ENCODE measurements at places on chromosomes 3 and 15.
A peak's percentile ranks its signal among the peaks of the same experiment; 100 is the strongest.

DNA sequence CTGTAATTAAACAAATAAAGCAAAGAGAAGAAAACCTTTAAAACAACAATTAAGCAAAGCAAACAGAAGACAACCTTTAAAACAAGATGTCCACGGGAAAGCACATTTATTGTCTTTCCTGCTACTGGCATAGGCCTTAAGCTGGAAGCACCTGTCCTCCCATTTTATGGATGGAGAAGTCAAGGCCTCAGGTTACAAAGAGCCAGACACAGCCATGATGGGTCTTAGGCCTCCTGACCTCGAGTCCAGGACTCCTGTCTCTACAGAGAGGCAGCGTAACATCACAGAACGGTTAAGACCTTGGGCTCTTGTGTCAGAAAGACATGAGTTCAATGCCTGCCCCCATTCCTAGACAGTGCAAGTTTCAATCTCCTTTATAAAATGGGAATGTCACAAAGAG is 54.7 kb upstream of the INSYN1 start:
- DNase-seq, result no peak

DNA sequence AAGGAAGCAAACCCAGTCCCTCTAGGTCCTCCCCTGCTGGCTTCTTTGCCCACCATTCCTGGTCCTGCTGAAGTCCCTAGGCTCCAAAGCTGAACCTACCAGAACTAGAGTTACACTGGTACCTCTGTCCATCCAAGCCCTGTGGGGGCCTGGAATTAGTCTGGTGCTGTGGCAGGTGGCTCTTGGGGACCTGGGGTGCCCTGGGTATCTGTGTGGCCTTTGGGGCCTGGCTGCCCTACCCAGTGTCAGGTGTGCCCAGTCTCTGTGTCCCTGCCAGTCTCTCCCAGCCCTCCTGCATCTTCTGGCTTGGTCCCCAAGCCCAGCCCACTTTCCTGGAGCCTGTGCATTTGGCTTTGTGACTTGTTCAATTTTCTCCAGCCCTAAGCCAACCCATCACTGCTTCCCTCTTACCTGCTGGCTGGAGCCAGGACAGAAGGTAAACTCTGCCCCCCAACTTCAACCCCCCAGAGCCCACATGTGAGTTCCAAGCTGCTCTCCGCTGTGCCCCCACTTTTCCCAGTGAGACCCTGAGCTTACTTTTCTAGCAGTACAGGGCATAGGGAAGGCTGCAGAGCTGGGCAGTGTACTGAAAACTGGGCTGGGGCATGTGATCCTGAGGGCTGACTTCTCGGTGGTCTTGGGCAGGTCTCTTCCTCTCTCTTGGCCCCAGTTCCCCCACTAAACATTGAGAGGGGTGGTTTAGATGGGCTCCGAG is 28.3 kb upstream of the HHATL start:
- DNase-seq, result no peak

DNA sequence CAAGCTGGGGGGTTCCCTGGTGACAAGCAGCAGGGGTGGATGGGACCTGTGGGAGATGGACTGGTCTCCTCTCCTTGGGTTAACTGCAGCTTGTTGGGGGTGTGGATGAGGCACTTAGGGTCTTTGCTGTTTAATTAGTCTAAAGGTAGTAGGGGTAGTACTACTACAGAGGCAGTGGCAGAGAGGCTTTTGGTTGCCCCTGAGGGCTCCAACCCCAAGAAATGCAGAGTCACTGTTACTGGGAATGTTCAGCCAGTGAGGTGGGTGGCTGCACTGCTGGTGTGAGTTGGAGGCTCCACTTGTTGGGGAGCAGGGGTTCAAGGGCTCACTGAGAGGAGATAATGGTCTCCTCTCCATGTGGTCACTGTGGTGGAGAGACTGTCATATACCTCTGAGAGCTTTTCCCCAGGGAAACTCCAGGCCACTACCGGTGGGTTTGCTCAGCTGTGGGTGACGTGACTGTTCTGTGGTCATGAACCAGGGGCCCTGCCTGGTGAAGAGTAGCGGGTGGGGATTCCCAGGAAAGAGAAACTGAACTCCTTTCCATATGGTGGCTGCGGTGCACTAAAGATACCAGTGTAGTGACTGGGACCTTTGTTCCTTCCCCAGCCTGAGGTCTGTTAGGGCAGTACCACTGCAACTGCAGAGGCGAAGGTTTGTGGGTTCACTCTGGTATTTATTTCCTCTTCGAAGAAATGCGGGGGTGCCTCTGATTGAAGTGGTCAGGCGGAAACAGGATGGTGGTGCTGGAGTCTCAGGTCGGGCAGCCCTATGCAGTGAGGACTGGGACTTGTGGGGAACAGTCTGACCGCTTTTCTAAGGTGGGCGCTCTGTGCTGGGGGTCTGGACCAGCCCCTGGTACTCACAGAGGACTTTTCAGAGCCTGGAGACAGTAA is 68.9 kb upstream of the TNFSF10 start:
- DNase-seq, result no peak

DNA sequence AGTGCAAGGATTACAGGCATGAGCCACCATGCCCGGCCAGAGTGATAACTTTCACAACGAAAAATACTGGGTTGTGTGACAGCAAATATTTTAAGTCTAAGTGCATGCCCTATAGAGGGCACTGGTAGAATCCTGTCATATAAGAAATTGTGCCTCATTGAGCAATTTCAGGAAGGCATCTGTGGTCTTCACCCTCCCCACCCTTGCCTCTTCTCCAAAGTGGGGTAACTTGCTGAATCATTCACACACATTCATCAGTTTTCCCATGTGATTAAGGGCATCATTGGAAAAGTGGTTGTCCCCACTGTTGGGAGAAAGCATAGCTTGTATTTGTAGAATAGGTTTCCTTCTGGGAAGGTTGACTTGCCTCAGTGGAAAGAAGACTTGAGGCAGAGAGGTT is 9.2 kb downstream of the MITF start:
- no peak for DNase-seq

DNA sequence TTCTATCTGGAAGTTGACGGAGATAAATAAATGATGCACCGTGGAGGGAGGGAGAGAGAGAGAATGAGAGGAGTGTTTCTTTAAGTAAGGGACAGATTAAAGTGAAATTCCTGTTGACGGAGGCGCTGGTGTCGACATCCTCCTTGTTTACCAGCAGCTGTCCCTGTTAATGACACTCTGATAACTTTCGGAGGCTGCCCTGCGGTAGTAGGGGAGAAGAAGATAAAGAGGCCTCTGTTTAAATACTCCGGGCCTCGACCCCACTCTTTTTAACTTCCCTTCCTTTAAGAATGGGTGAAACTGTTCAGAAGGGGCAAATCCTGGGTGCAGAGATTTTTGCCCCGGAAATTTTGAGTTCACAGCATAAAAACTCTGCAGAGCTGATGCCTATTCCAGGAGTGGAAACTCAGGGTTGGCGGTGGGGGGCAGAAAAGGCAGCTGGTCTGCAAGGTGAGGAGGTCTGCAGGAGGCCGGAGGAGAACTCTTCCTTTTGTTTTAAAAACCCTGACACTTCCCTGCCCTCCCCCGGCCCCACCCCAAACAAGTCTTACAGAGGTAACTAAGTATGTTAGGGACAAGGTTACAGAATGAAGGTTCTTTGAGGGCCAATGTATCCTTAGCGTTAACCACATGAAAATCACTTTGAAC is 276.6 kb upstream of the NR2F2 start:
- no peak for DNase-seq

DNA sequence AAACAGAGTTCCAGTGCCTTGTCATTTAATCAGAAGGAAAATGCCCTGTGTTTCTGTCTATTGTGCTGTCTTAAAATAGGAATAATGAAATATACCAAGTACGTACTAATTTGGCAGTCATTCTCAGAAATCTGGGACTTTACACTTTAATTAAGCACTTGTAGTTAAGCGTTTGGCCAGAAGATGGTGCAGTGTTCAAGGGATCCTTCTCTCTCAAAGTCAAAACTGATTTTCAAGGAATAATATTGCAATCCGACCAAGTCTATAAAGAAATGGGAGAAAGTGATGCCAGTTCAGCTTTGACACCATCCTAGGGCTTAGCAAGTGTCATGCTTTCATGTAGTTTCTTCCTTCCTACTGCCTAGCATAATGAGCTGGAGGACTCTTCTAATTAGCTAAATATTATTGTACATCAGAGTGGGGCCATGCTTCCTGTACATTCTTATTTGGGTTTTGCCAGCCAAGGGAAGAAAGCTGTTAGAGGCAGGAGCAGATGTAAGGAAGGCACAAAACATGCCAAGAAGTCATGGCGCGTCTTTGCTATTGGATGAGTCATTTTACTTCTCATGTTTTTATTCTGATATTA is 64.8 kb downstream of the SAMMSON start:
- DNase-seq, result peak; percentile 74

- peak; percentile 37 for DNase-seq
Observed at GRCh38 chr15:66764072-66764786, 62.2 kb downstream of the SMAD6 start.
